C1 segment of cervical spinal cord (tissue), 14 donors: ENCODE measurements at places on chromosomes 7 and 10.
A peak's percentile ranks its signal among the peaks of the same experiment; 100 is the strongest.

DNA sequence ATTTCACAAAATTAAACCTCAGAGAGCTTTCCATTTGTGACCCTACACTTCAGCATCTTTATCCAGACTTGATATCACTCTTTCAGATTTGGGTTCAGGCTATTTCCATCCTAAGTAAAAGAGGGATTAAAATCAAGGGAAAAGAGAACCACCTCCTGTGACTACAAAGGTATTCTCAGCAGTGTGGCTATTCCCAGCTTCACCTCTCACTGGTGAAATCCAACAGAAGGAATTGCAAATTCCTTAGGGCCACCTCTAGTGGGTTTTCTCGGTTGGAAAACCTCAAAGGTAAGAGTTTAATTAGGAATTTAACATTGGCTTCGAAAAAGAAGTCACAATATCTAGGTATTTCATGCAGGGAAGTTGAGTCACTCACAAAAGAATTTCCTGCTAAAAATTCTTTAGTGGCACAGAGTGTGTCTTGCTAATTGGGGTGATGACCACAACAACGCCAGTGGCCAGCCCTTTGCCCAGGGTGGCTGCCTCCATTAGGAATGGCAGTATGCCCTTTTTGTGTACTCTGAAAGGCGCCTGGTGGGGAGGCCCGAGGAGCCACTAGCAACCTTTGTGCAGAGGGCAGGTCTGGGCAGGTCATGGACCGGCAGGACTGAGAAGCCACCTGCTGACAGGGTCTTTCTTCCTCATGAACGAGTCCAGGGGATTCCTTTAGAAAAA is 52.2 kb downstream of the SEM1 start:
- DNase-seq, result no peak

- no peak for DNase-seq
Observed at GRCh38 chr10:5652746-5653145, 13.6 kb downstream of the ASB13 start.

GRCh38 chr10:58335306-58336005 is 650 bp downstream of the UBE2D1 start:
- no peak for DNase-seq

GRCh38 chr7:158004123-158004490 is 583.5 kb downstream of the PTPRN2 start:
- DNase-seq, result no peak

DNA sequence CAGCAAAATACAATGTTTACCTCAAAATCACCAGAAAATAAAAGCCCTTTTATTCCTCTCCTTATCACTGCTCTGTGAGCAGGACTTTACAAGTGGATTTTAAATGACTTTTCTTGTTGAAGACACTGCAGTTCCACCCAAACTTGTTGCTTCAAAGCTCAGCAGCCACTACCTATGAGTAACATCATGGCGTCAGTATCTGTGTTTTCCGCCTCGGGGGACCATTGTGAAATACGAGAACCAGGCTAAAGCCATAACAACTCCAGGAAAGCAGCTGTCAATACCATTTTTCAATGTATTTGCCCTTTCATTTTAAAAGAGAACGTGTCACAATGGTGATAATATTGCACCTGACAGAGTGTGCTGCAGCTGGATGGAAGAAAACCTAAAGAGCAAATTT is 284.0 kb upstream of the RNF32 start:
- DNase-seq, result no peak

GRCh38 chr7:17530244-17530643 is 231.8 kb downstream of the AHR start:
- no peak for DNase-seq

DNA sequence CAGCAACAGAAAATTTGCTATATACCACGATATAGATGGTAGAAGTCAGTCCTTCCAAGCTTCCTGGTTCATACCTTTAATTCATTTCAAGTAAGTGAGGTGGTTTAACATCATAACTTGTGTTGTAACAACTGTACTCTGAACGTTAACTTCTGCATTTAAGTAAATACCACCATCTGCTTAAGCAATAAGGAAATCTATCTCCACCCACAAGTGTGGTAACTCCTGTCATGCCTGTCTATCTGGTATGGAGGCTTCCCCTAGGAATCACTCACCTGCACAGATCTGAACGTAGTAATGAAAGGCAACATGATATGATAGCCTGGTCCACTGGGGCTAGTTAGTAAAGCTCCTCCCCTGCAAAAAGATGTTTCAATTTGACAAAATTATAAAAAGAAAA is 2.3 kb downstream of the ERLIN1 start:
- DNase-seq, result no peak

- DNase-seq, result no peak
Observed at GRCh38 chr10:34658934-34659333, 156.2 kb downstream of the PARD3 start.

GRCh38 chr7:90402785-90403173 is 482 bp upstream of the CLDN12 start:
- no peak for DNase-seq

- DNase-seq, result no peak
Observed at GRCh38 chr7:26334166-26334859, 42.7 kb downstream of the SNX10 start.

GRCh38 chr7:116524609-116525297 is at the start of gene CAV1:
CAV1 (plus strand) TSS chr7:116525036; CDS start chr7:116525063, 27 bp downstream.
- peak; percentile 19 for DNase-seq

GRCh38 chr10:125134916-125135770 is 25.2 kb downstream of the CTBP2 start:
- DNase-seq, result no peak

DNA sequence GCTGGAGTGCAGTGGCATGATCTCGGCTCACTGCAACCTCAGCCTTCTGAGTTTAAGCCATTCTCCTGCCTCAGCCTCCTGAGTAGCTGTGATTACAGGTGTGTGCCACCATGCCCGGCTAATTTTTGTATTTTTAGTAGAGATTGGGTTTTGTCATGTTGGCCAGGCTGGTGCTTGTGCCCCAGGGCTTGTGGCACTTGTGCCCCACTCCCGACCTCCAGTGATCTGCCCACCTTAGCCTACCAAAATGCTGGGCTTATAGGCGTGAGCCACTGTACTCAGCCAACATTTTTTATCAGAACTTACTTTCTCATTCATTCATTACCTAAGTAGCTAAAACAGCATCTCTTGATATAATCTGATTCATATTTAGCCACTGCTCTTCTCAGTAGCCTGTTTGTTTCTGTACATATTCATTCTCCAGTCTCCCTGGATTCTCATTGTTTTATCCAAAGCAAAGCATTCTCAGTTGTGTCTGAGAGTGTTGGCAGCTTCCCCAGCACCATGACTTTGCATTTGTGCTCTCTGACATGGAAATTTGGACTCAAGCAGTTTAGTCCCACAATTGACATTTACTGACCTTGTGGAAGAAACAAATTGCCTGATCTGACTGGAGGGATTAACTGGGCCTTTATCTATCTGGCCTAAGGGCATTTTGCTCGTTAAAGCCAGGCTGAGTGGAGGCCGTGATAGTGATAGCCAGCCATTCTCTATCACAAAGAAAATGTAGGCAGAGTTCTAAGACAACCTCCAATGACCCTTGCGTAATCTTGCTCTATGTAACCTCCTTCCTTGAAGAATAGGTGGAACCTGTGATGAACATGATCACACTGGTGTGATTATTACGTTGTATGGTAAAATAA is 44.9 kb downstream of the AKR1B15 start:
- peak; percentile 69 for DNase-seq

- DNase-seq, result no peak
Observed at GRCh38 chr7:20141666-20142065, 75.5 kb downstream of the MACC1 start.

- no peak for DNase-seq
Observed at GRCh38 chr7:92944633-92945032, 108.3 kb upstream of the CDK6 start.

DNA sequence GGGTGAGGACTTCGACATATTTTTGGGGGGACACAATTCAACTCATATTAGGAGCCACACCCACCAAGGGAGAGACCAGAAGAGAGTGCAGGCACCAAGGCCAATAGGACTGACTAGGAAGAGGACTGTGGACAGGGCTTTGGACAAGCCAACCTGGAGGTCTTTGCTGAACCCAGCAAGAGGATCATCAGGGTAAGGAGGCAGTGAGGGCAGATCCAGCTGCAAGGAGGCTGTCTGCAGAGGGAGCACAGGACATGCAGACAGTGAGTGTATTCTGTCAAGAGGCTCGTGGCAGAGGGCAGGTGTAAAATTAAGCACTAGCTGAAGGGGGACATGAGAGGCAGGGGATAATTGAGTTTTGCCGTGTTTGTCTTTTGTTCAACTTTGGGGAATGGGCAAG is 83.4 kb upstream of the MGMT start:
- no peak for DNase-seq

DNA sequence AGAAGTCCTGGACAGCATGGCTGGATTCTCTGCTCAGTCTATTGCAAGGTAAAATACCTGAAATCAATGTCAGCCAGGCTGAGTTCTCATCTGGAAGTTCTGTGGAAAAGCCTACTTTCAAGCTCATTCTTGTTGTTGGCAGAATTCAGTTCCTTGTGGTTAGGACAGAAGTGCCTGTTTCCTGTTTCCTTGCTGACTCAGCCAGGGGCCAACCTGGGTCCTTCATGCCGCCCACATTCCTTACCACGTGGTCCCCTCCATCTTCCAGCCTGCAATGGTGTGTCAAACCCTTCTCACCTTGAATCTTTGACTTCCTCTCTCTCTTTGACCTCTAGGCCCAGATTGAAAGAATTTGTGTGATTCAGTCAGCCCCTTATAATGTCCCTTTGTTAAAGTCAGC is 197.1 kb upstream of the STK17A start:
- no peak for DNase-seq

DNA sequence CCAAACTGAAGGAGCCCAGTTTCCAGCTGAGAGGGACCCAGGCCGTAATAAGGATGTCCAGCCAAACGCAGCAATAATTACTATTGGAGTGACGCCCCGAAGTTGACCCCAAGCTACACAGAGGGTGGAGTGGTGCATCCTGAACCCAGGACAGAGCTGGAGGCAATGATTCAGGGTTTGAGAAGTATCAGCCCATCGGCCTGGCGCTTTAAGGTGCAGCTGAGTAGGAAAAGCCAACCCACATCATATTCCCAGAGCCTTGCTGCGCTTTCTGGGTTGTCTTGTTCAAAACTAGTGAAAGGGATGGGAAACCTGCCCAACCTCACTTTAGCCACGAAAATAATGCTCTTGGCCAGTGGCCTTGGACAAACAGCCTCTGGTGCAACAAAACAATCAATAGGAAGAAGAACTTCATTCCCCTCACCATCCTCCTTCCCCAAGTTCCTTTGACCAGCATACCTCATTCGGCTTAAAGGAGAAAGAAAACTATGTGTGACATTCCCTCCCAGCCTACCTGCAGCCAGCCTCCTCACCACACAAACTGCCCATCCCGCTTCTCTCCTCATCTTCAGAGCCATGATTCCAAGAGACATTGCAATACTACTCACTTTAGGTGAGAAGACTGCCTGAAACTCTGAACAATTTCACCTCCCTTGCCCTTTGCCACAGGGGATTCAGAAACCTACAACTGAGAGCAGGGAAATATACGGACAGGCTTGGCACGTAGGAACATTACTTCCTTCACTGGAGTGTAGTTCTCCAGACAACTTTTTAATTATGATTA is 217.2 kb upstream of the MKLN1 start:
- DNase-seq, result peak; percentile 51

DNA sequence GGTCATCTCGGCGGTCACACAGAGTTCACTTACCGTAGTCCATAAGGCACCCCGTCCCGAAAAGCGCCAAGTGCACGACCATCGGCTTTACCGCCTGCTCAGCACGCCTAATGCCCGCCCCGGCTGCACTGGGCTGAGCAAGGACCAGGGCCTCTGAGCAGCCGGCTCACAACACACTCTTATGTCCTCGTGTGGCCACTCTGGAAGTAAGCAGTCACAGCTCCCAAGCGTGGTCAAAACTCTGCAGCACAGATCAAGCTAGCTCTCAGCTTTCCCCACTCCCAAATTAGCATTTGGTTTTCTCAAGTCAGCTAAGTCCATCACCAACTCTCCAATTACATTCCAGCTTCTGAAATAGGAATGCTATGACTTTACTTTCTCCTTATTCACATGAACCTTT is 57.7 kb downstream of the MAD1L1 start:
- DNase-seq, result no peak

GRCh38 chr7:34835901-34836600 is 178.0 kb downstream of the NPSR1 start:
- DNase-seq, result no peak

DNA sequence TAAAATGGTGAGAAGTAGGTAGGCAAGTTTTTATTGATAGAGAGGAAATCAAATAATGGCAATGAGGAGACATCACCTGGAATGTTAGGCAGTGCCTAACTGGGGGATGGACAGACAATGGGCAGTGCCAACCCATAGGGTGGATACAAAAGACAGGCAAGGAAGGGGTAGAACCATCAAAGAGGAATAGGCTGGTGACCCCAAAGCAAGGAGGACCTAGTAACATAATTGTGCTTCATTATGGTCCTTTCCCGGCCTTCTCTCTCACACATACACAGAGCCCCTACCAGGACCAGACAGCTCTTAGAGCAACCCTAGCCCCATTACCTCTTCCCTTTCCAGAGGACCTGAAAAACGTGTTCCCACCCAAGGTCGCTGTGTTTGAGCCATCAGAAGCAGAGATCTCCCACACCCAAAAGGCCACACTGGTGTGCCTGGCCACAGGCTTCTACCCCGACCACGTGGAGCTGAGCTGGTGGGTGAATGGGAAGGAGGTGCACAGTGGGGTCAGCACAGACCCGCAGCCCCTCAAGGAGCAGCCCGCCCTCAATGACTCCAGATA is 30.0 kb downstream of the PRSS2 start:
- DNase-seq, result no peak

DNA sequence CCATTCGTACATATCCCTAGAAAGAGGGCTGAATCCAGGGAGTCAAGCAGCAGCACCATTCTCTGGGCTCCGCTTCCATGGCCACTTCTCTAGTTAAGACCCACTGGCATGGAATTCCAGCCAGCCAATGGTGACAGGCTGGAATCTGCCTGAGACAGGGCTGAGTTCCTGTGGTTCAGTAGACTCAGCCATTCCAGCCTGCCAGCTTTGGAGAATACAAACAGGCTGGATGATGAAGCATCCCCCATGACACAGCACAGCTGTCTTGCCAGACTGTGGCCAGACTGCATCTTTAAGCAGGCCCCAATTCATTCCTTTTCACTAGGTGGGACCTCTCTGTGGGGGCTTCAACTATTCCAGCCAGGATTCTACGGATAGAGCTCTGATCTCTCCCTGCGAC is 329.6 kb downstream of the XPNPEP1 start:
- no peak for DNase-seq

DNA sequence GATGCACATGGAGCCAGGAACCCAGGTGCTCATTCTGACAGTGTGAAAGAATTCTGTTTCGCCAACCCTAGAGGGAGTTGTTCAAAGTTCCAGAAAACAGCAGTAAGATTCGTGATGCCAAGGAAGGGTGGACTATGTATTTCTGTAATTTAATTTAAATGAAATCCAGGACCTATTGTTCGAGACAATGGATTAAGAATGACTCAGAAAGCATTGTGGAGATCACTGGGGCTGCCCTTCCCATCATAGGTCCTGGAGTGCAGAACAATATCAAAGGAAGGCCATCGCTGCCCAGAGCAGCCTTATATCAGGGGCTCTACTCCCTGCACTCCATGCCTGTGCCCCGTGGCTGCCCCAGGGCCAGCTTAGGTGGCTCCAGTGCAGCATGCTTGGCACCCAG is 32.1 kb upstream of the CALD1 start:
- no peak for DNase-seq

- DNase-seq, result no peak
Observed at GRCh38 chr10:50946991-50947781, 61.8 kb upstream of the A1CF start.
